CD4-positive, alpha-beta memory T cell (primary cell): ENCODE measurements at places on chromosomes 5 and 9.

- no peak for DNase-seq
Observed at GRCh38 chr5:108481355-108481931, 99.5 kb upstream of the FBXL17 start.

DNA sequence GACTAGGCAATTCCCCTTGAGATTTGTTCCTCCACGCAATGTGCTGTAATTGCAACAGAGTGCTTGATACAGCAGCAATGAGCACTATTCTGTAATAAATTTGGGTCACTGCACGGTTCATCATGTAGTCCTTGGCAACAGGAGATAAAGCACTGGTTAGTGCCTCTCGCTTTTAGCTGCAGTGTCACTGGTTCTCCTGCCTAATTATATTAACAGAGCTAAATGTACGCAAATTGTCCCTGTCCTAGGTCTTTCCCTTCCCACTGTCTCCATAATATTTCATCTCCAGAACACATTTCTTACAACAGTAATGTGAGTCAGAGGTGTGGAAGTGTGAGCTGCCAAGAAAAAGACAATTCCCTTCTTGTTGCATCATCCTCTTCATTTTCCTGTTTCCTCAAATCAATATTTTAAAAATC is 553.1 kb downstream of the ZNF608 start:
- DNase-seq = no peak

DNA sequence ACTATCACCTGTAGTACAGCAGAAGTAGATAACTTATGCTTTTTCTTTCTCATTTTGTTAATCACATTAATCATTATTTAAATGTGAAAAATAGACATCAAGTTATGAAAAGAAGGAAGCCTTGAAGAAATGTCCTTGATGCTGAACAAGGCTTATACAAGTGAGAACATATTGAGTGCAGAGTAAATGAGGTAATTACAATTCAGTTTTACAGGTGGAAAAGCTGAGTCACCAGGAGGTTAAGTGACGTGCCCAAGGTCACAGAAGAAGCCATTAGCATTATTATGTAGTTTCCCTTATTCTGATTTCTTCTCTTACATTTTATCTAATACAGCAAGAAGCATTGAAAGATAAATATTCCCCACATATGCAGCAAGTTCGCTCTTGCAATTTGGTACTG is 998.5 kb upstream of the CDH6 start:
- no peak for DNase-seq

GRCh38 chr5:132220491-132220890 is 7.2 kb downstream of the P4HA2 start:
- DNase-seq = no peak

- no peak for DNase-seq
Observed at GRCh38 chr5:140630292-140631035, 2.5 kb downstream of the CD14 start.

DNA sequence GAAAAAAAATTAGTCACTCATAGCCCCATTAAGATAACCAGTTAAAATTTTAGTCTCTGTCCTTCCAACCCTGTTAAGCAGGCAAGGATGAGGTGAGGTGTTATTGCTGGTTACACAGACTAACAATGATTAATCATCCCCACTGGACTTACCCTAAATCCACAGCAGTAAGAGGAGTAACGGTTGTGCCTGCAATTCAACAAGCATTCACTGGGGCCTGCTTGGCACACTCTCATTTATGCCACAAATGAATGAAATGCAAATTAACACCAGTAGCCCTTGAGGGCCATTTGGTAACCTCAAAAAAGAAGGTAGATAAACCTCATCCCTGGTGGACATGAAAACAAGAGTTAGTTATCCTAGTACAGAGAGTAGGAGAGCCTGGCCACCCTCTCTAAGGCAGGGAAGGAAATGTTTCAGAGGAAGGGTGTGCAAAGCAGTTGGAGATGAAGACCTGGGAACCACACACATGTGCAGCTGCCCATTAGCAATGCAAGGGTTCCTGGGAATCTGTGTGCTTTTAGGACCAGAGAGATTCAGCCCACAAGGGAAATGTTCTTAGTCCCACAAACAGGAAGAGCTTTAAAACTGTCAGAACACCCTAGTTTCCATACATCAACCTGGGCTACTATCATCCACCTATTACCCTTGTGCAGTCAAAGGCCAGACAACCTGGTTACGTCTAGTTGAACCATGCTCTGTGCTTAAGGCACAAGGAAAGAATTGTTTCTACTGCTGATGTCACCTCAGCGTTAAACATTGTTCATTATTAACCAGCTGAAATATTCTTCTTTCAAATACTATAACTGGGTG is 7.7 kb downstream of the LHFPL2 start:
- DNase-seq = no peak

- DNase-seq = no peak
Observed at GRCh38 chr5:123350742-123351141, 72.5 kb downstream of the CEP120 start.

GRCh38 chr5:137279521-137280231 is 219.4 kb downstream of the SPOCK1 start:
- DNase-seq = no peak

- DNase-seq = no peak
Observed at GRCh38 chr5:10120934-10121333, 128.8 kb downstream of the ATPSCKMT start.

DNA sequence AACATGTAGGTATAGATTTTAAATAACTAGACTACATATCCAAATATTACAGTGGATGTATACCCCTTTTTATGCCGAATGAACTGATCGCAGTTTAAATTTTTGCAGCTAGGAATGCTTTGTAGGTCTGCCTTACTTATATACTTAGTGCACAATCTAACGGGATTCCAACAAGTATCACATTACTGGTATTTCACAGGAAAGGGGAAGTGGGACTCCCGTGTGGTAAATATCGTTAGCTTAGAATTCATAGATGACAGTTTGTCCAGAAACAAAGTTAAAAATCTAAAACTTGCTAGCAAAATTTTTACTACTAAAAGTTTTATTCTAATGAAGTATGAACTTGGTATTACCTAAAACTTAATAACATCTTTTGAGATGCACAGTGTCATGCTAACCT is 193.5 kb upstream of the TLX3 start:
- no peak for DNase-seq

- no peak for DNase-seq
Observed at GRCh38 chr5:151255621-151256286, 2.8 kb downstream of the GM2A start.

DNA sequence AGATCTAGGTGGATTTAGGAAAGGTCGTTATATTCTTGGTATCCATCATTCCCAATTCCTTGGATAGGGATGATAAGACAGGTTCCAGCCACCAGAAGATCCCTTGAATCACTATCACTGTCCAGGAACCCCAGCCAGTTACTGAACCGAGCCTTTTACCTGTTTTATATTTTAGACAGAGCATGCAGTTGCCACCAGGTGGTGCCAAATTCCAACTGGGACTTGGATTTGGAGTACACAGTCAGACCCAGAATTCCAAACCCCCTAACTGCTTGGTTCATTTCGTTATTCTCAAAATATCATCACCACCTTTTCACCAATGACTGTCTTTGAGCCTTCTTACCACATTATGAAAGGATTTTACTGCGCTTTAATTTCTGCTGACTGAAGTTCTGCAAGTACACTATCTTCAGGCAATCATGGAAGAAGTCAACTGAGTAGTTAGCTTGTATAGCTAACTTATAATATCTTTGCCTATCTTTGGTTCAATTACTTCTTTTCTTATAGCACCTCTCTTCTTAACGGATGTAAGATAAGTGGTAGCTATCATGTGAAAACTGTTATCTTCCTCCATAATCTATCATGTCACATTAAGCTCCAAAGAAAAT is 191.8 kb downstream of the PRR16 start:
- no peak for DNase-seq

DNA sequence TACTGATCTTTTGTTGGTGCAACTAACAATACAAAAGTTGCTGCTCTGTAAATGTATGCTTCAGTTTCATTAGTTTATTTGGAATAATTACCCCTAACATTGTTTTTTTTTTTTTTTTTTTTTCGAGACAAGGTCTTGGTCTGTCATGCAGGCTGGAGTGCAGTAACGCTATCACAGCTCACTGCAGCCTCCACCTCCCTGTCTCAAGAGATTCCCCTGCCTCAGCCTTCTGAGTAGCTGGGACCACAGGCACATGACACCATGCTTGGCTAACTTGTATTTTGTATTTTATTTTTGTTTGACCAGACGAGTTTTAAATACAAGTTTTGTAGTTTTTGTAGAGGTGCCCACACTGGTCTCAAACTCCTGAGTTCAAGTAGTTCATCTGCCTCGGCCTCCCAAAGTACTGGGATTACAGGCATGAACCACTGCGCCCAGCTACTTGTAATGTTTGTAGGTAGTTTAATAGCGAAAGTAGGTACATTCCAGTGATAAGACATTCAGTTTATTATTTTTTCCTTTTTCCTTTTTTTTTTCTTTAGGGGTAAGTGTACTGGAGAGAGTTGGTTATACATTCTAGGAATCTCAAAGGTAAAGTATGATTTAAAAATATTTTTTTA is 6.9 kb downstream of the GAPVD1 start:
- DNase-seq = no peak

DNA sequence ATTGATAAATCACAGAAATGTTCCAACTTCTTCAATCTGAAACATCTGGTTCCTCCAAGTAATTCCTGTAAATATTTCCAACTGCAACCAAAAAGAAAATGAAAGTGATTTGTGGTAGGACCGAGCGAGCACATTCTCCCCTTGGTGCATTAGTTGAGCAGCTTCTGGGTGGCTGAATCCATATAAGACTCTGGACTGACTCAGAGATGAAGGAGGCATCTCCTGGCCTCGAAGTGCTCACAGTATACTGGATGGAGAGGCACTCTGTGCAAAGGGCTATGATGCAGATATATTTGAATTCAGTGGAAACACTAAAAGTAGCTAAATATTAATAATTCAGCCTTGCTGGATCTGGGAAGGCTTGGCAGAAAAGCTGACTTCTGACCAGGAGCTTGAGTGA is 265.0 kb downstream of the MARCHF11 start:
- no peak for DNase-seq
